Aorta (tissue), 5 donors: ENCODE measurements at places on chromosomes 3 and 15. TPM values are rescaled to one million over a fixed set of nuclear protein-coding genes. Genes with fewer than 3 reads are reported as not detected.

Gene IP6K2
- 43.9 TPM for total RNA-seq

Gene RNU5B-1
- 40.6 TPM for total RNA-seq

Gene LRRC31
- not detected for total RNA-seq

Gene GABRR3
- not detected for total RNA-seq

DNA sequence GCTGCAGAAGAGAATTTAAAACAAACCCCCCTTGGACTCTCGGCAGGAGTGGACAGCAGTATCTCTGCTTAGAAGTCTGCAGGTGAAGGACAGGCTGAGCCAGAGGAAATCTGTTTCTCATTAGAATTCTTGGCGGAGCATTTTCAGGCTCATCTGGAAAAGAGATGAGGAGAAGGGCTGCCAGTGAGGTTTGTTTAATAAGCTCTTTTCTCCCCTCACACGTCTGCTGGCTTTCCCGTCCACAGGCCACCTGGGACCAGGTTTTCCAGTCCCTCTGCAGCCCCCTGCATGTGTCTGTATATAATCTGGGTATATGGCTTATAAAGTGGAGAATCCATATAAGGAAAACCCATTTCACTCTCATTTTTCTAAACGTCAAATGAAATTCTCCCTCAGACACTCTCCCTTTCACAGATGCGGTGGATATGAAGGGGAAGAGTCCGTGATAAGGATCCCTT, 155.4 kb upstream of the TPM1 start:
- no peak for DNase-seq

DNA sequence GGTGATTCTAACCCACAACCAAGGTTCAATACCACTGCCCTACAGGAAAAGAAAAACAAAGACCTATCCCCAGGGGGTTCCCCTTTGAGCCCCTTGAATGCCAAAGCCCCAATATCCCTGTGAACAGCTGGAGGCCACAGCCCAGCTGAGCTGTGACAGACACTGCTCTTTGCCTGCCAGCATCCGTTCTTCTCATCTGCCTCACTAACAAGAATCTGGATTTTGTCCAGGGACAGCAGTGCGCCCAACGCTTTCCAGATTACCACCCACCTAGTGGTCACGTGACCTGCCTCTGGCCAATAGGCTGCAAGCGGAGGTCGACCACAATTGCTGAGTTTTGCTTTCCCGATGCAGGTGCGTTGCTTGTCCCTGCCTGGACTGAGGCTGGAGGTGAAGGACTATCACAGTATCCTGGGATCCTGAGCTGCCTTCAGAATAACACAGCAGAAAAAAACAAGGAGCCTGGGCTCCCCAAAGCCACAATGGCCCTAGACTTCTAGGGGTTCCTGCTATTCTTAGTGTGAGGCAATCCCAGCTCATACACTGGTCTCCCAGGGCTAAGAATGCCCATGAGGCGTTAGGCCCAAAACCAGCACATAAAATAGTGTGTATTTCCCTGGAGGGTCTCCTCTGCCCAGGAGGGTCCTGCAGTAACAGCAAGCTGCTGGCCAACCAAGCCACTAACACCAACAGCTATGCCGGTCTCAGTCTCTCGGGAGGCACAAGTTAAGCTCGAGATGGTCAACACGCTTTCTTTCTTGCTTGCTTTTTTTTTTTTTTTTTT, 13.8 kb downstream of the BDH1 start:
- DNase-seq: no peak

- DNase-seq: no peak
Observed at GRCh38 chr15:92079047-92079446, 225.5 kb downstream of the SLCO3A1 start.

DNA sequence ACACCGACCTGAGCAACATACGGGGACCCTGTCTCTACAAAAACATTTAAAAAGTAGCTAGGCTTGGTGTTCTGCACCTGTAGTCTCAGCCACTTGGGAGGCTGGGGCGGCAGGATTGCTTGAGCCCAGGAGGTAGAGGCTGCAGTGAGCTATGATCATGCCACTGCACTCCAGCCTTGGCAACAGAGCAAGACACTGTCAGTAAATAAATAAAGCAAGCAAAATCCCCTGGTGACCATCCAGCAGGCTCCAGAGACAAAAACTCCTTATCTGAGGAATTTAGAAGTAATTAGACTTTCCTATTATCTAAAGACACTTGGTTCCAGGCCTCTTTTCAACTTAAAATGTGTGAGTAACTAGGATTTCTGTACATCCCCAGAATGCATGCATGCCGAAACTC, 29.5 kb upstream of the ZNF774 start:
- no peak for DNase-seq

GRCh38 chr3:32337505-32337904, 54.1 kb upstream of the CMTM7 start:
- DNase-seq: no peak

DNA sequence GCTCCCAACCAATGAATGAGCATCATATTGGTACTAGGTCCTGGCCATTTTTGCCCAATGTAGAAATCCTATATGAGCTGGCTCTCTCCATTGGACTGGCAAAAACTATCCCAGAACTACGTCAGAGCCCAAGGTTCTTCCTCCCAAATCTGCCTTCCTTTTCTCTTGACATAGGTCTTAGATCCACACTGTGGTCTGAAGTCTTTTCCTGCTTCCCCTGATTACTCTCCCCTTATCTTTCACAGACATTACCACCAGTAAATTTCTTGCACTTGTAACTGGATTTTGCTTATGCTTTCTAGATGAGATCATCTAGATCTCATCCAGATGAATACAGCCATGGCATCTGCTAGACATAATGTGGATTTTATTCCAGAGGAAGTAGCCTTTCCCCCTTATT, 141.2 kb upstream of the GADL1 start:
- DNase-seq: no peak
